G401 (cell line): ENCODE measurements at places on chromosomes 16 and 17. TPM values are rescaled to one million over a fixed set of nuclear protein-coding genes. Genes with fewer than 3 reads are reported as not detected.

Gene SLC38A8
- total RNA-seq: not detected in 2 replicates

Gene DNAH9
- total RNA-seq: not detected in 2 replicates

Gene ZNF646
- total RNA-seq: 12.0 and 21.2 TPM in 2 replicates

Gene KRT23
- total RNA-seq: not detected in 2 replicates

Gene GLP2R
- total RNA-seq: not detected in 2 replicates

Gene HIC1
- 20.2 and 37.8 TPM in 2 replicates for total RNA-seq

DNA sequence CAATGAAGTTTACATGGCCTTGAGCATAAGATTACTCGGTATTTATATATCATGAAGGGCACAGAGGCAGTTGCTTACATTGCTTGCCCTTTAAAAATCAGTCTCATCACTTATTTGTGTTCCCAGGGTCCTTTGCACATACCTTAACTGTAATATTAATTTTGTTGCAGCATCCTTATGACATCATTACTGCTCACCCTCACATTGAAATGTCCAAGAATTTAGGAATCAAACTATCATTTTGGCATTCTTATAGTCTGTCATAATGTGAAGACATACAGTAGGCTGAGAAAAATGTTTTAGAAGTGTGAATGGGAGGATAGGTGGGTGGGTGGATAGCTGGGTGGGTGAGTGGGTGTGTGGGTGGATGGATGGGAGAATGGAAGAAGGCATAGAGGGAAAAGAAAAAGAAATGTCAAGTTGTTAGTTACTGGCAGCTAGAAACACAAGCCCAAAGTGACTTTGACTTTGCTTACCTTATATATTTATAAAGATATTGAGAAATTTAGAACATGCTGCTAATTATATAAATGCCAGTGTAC, 17.8 kb downstream of the ADAMTS18 start:
- DNase-seq: no peak

DNA sequence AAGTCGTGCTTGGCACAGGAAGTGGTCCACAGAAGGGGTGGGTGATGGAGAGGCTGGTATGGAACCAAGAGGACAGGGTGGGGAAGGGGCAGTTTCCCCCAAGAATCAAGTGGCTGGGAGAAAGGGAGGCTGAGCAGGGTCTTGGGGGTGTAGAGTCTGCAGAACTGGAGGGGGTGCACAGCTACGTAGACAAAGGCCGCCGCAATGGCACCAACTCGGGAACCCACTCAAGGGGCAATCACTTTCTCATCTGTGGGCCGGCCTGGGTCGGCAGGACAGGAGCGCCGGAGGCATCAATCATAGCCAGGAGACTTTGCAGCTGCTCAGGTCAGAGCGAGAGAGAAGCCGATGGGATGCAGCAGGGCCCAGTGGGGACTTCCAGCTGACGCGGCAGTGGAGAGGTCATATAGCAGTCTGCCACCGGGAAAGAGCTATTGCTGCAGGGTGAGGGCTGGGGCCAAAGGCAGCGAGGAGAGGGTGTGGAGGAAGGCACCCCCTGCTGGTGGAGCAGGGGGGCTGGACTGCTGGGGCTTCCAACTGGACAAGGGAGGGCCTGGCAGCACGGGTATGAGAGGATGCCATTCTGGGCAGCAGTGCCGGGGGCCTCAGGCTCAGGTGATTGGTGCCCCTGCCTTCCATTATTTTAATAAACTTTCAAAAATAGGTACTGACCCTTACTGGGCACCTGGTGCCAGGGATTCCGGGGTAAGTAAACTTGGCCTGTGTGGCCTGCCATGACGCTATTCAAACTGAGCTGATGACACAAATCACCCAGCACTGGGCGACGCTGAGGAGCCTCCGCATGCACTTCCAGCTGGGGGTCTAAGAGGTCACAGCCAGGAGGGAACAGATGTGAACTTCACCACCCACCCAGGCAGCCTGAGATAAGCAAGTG, 52.5 kb upstream of the MTSS2 start:
- DNase-seq: no peak

DNA sequence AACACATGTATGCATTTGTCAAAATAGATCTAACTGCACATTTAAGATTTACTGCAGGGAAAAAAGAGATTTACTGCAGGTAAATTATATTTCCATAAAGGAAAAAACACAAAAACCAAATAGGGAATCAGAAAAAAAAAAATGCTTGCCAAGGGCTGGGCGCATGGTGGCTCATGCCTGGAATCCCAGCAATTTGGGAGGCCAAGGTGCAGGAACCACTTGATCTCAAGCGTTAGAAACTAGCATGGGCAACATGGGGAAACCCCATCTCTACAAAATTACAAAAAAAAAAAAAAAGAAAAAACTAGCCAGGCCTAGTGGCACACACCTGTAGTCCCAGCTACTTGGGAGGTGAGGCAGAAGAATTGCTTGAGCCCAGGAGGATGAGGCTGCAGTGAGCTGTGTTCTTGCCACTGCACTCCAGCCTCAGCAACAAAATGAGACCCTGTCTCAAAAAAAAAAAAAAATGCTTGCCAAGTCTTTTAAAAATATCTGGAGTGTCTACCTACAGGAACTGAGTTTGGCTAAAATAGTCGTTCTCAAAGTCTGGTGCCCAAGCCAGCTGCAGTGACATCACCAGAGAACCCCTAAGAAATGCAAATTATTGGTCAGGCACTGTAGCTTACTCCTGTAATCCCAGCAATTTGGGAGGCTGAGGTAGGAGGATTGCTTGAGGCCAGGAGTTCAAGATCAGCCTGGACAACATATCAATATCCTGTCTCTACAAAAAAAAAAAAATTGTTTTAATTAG, 17.5 kb downstream of the TRIM25 start:
- no peak for DNase-seq

GRCh38 chr17:19313066-19313745, 49.3 kb downstream of the B9D1 start:
- no peak for DNase-seq

- DNase-seq: no peak
Measured at GRCh38 chr17:42754782-42755181, 6.2 kb upstream of the RAMP2 start.

DNA sequence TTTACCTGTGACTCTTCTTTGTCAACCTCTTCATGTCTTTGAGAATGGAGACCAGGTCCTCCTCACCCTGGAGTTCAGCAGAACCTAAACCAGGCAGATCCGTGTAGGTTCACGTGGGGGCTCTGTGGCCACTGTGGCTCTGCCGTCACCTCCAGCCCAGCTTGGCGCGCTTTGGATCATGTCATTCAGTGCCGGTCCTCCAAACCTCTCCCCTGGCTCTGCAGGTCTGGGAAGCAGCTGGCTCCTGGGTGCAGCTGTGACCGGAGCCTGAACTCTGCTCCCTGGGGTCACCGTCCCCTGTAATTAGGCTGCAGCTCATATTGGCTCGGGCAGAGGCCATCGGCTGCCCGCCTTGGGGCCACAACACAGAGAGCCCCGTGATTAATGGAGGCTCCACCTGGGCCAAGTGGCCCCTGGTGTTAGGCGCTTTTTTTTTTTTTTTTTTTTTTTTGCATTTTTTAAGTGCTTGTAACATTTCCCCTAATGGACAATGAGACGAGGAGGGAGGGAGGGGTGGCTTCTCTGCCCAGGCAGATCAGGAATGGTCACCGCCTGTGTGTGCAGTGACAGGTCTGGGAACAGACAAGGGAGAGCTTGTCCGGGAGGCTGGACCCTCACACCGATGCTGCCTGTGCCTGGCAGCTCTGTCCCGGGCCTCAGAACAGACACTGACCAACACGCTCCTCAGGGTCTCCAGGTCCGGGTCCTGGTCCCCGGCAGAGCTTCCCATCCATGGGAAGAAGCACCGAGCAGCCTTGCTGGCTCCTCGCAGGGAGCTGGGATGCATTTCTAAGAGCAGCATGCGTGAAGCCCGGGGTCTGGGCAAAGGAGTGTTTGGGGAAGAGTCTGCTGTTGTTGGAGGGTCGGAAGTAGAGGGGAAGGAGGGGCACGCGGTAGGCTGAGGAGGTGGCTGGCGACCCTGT, 247.9 kb downstream of the SEC14L1 start:
- DNase-seq: peak; percentile 51

DNA sequence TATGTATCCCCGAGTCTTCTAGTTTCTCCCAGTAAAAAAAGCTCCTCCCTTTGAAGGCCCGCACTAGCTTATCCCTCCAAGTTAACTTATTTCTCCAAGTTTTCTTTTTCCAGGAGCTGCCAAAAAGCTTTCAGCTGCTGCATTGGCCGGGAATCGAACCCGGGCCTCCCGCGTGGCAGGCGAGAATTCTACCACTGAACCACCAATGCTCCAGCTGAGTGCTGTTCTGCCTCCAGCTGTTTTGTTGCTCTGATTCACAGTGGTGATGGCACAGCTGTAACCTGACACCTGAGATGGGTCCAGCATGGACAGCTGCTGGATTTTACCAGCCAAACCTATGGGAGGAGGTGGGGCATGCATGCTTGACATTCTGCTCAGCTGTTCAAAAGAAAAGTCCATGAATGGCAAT, 22.1 kb downstream of the VAC14 start:
- peak; percentile 37 for DNase-seq

DNA sequence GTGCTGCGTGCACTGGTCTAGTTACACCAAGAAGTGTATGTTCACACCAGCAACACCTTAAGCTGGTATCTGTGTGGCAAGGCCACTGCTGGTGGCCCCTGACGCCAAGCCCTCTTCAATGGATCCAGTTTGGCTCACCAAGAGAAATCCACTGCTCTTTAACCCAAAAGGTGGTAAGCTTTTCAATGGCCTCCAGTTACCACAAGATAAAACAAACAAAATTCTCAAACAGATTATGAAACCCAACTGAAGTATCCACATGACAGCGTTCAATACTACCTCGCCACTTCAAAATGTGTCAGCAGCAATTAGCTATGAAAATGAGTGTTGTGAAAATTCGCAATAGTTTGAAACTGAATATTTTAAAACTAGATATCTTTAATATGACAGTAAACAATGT, 96.5 kb upstream of the AKTIP start:
- no peak for DNase-seq

- DNase-seq: no peak
Measured at GRCh38 chr17:8680466-8681169, 50.1 kb upstream of the MYH10 start.

GRCh38 chr16:11507991-11508390, 78.7 kb downstream of the LITAF start:
- no peak for DNase-seq

DNA sequence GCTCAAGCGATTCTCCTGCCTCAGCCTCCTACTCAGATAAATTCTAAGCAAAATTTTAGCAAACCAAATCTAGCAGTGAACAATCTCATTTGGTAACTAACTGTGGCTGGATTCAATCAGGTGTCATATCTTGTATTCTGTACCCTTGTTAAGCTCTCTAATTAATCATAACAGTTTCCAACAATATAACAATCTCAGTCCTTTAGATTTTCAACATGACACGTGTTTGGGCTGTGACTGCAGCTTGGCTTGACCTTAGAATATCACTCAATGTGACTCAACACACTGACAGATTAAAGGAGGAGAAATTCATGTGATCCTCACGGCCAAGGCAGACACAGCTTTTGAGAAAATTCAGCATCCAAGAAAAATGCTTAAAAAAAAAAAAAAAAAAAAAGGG, 133.6 kb downstream of the BANP start:
- DNase-seq: no peak
